RPMI7951 (cell line): ENCODE measurements at places on chromosomes 13 and 19. TPM values are rescaled to one million over a fixed set of nuclear protein-coding genes. Genes with fewer than 3 reads are reported as not detected.

GRCh38 chr19:51027126-51027806 is 850 bp upstream of the KLK11 start:
- no peak for DNase-seq

- no peak for DNase-seq
Measured at GRCh38 chr13:98192008-98192407, 14.9 kb upstream of the RNF113B start.

DNA sequence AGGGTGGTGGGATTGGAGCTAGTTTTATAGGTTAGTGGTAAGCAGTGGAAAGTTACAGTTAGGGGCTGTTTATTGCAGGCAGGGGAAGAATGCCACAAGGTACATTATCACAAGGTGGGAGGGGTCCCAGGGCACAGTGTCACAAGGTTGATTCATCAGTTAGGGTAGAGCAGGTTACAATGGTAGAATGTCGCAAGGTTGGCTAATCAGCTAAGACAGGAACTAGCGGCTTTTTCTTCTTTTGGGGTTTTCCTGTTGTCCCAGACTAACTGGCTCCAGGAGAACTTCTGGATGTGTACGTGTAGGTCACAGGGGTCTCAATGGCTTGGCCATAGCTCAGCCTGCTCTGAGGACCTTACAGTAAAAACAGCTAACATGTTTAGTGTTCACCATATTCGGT is 1221.1 kb downstream of the SLITRK1 start:
- DNase-seq, result no peak

- DNase-seq, result no peak
Measured at GRCh38 chr13:30148171-30148754, 159.1 kb downstream of the KATNAL1 start.

The VAV1 gene
- total RNA-seq, result 0.12 TPM in 1 of 2 replicates, not detected in the other

The DACT3 gene
- total RNA-seq, result 2.2 and 3.3 TPM in 2 replicates
